ENCODE measurements at places on chromosomes 2 and 18.

- DNase-seq = no peak
Measured at GRCh38 chr2:105387225-105387624, 11.6 kb downstream of the FHL2 start.

DNA sequence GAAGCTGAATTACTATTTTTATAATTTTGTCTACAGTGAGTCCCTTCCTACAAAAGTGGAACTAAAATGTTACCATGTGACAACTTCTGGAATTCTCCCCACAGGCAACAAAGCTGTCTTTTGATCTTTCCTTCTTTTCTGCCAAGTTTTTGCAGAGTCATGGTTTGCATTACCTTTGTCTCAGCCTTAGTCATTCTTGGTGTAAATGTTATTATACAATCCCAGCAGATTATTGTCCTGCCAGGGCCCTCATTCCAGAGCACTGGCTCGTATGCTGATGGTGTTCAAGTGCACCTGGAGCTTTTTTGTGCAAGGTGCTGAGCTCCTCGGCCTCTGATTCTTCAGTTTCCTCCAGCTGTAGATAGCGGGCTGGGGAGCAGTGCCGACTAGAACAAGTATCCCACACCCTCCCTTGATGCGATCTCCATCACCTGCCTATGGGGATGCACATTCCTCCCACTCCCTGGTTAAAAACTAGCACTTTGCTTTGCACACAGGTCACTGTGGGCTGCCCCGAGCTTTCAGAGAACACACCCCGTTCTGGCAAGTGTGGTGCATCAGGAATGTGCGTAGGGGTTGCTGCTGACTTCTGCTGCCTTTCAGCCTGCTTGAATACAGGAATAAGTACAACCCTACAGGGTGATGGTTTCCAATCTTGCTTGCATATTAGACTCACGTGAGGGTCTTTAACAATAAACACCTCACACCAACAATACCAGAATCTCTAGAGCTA lies 263.6 kb downstream of the RNF144A start:
- DNase-seq = no peak

- no peak for DNase-seq
Measured at GRCh38 chr2:202084265-202084664, 11.2 kb downstream of the KIAA2012 start.

DNA sequence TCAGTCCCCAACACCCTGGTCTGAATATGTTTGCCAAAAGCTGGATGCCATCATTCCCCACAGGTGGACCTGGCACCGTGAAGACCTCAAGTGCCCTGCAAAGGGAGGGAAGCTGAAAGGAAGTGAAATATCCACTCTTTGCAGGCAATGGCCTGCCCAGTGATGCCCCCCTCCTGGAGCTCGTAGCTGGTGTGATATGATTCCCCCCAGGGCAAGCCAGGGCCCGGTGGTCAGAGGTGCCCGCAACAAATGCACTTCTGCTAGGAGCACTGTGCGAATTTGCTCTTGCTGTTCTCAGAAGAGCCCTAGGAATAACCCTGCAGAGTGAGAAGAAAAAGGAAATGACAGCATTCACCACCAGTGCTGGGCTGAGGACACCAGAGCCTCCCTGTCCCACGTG lies 247.4 kb downstream of the KLHL29 start:
- no peak for DNase-seq

- no peak for DNase-seq
Measured at GRCh38 chr2:191666732-191667131, 11.2 kb upstream of the NABP1 start.

DNA sequence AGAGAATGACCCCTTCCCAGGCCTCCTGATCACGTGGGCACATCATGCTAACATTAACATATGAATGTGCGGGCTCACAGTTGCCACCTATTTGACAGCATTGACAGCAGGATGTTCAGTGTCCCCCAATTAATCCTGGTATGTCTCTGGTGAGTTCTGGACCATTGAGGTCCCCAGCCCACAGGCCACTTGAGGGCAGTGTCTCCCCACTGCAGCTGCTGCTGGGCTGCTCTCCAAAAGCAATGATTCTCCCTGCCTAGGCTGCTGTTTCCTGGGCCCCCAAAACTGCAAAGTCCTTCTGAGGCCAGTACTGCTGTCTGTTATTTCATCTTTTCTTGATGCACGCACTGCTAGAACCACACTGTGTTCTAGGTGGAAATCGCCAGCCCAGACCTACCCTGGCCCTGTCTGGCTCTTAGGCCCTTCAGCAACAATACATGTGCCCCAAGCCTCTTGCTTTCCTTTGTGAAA lies 52.7 kb upstream of the MAPK4 start:
- no peak for DNase-seq

DNA sequence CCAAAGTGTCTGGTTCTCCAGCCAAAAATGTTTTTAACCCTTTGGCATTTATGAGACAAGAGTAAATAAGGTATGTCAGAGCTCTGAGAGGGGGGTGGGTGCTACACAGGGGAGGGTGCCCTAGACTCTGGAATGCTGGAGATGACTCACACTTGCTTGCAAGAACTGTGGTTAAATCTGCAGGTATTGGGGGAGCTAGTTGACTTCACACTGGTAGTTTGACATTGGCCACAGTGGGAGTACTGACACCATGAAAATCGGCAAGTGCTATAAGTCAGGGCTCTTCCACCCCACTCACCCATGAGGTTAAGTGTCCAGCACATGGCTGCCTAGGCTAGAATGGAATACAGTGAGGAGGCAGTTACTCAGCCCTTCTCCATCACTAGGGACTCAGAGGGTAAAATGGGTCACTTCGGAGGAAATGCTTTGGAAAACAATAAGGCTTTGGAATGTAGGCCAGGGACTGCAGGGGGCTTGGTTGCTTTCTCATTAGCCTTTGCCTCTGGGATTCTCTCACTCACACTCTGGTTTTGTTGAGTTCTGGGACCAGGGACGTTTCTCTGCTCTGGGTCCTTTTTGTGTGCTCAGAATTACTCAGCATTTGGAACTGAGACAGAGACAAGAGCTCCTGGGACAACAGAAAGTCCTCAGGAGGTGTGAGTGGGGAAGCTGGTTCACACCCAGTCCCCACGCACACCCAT lies 91.6 kb downstream of the ACKR3 start:
- DNase-seq = no peak

- no peak for DNase-seq
Measured at GRCh38 chr18:24543795-24544498, 83.5 kb downstream of the HRH4 start.

GRCh38 chr2:5877360-5877759 lies 185.2 kb downstream of the SOX11 start:
- no peak for DNase-seq

- DNase-seq = no peak
Measured at GRCh38 chr2:117888897-117889296, 74.4 kb downstream of the DDX18 start.

- DNase-seq = no peak
Measured at GRCh38 chr2:120502761-120503160, 156.8 kb downstream of the INHBB start.

- peak; percentile 34 for DNase-seq
Measured at GRCh38 chr2:234490271-234491091, 6.4 kb downstream of the ARL4C start.

GRCh38 chr2:212367431-212367830 lies 171.2 kb downstream of the ERBB4 start:
- no peak for DNase-seq

DNA sequence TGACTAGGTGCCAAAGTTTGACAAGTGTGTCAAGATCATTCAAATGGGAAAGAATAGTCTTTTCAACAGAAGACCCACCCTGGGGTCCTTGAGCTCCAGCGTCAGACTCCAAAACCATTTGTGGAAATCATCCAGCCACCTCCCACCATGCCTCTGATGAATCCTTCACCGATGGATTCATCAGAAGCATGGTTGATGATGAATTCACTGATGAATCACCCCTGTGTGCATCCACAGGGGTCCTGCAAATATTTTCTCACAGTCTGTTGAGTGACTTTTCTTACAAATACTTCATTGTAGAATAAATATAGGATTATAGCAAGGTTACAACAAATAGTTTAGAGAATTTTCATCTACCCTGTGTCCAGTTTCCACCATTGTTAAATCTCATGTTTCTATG lies 4.3 kb downstream of the UGT1A9 start:
- DNase-seq = no peak

GRCh38 chr18:49638891-49639557 lies 77.2 kb downstream of the LIPG start:
- no peak for DNase-seq

- no peak for DNase-seq
Measured at GRCh38 chr2:637804-638203, 39.4 kb downstream of the TMEM18 start.

DNA sequence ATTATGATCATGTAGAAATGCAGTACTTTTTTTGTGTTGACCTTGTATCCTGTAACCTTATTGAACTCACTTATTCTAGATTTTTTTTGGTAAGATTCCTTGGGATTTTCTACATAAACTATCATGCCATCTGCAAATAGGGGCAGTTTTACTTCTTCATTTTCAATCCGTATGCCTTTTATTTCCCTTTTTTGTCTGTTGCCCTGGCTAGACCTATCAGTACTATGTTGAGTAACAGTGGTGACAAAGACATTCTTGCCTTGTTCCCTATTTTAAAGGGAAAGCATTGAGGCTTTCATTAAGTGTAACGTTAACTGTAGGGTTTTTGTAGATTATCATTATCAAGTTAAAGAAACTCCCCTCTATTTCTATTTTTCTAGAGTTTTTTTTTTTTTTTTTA lies 92.3 kb downstream of the LYPD1 start:
- no peak for DNase-seq

DNA sequence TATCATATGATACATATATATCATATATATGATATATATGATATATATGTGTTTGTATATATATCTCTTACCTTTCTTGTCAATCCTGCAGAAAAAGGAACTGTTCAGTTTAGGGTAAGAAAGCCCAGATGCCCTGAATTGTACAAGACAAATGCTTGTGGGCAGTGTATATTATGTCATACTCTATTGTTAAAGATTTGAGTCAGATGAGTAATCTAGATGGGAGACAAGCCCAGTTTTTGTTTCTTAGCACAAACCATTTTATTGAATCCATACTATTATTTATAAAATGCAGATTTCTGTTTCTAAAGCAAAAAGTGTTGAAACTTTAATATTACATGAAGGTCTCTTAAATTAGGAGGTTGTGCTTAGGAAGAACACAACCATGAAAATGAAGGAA lies 90.6 kb downstream of the VRK2 start:
- DNase-seq = no peak

GRCh38 chr18:31156821-31157763 lies 5.6 kb downstream of the DSC1 start:
- DNase-seq = no peak

DNA sequence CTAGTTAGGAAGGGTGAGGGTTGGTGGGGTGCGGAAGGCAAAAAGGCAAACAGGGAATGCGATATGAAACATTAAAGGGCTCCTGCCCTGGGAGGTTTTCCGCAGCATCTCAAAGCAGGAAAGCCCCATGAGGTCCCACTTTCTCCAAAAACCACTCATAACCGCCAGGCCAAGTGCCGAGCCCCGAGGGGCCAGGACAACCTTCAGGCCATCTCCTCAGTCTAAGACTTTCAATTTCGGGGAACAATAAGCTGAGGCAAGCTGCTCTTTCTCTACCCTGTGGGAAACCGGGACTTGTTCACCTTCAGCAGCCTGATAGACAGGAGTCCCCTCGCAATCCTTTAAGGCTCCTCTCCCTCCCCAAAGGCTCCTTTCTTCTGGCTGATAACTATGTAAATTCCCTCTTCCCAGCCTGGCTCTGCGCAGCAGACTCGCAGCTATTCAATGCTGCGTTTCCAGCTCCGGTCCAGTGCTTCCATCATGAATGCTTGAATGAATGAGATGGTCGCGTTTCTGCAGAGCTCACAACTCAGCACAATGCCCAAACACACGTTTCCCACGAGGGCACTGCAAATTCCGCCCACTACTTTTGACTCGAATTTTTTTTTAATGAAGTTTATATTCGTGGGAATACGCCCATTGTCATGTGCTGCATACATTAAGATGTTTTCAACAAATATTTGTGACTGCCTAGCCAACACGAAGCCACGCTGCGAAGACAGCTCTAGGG lies 1.4 kb downstream of the LAMA1 start:
- no peak for DNase-seq

DNA sequence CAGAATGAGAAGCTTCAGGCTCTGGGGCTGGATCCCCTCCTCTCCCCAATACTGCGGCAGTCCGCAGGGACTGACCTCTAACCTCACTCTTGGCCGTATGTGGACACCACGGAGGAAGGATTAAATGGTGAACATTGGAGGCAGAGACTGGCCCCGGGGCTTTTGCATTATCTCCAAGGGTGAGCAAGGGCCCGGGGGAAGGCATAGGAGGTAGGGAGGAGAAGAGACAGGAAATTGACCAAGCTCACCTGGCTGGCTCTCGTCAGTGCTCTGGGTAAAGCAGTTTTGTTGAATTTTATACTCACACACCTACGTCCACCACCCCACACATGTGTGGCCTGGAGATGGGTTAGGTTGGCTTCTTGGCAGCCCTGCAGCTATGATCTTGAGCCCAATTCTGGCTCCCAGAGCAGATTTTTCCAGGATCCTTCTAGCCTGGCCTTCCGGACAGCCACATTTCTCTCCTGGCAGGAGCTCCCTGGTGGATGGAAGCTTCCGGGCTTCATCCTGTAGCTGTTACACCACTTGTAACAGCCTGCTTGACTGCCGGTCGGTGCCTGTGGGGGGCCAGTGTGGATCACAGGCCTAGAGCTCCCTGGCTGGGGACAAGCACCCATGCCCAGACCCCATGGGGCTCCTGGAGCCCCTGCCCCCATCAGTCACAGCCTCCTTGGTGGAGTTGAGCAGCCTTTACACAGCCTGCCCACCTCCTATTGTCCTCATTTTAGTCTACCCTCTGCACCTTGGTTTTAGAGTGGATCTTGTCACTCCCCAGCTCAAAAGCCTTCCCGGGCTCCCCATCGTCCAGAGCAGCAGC lies 7.6 kb downstream of the ITM2C start:
- no peak for DNase-seq

DNA sequence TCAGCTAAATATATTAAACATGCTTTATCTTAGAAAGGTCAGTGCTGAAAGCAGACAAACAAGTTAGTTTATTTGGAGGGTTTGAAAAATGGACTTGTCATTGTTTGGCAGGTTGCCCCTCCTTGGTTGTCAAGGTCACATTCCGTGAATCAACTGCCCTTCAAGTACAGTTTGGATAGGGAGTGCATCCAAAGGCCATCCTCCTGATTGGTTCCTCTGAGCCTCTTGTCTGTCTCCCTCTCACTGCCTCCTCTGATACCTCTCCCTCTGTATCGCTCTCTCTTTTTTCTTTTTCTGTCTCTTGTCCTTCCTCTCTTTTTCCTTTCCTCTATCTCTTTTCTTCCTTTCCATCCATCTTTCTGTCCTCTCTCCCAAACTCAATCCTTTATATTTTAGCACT lies 5.4 kb downstream of the ITGAV start:
- DNase-seq = no peak

GRCh38 chr18:41060967-41061366 lies 894.1 kb upstream of the PIK3C3 start:
- DNase-seq = no peak

- DNase-seq = no peak
Measured at GRCh38 chr2:10548626-10549025, 100.5 kb upstream of the ODC1 start.

GRCh38 chr2:217440000-217440399 lies 562.8 kb downstream of the TNS1 start:
- no peak for DNase-seq

DNA sequence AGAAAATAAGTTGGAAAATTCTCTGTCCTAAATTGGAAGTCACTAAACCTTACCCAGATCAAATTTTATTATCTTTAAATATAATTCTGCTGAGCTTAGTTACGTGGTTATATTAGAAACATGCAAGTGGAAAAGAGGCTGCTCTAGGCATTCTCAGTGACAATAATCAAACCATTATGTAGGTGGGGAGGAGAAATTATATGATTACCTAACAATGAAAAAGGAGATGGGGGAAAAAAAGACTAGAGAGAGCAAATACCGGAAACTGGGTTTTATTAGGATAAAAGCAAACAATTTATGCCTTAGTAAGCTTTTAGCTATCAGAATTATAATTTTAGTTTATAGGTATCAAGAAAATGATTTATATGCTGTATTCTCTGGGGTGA lies 53.2 kb downstream of the PHLPP1 start:
- DNase-seq = no peak
